ENCODE measurements at places on chromosomes 5 and 9. TPM values are rescaled to one million over a fixed set of nuclear protein-coding genes. Genes with fewer than 3 reads are reported as not detected.
A peak's percentile ranks its signal among the peaks of the same experiment; 100 is the strongest.

CTSV gene
- polyA plus RNA-seq: 43.6 TPM

- DNase-seq: no peak
Observed at GRCh38 chr5:154972476-154973080, 31.7 kb downstream of the MRPL22 start.

DNA sequence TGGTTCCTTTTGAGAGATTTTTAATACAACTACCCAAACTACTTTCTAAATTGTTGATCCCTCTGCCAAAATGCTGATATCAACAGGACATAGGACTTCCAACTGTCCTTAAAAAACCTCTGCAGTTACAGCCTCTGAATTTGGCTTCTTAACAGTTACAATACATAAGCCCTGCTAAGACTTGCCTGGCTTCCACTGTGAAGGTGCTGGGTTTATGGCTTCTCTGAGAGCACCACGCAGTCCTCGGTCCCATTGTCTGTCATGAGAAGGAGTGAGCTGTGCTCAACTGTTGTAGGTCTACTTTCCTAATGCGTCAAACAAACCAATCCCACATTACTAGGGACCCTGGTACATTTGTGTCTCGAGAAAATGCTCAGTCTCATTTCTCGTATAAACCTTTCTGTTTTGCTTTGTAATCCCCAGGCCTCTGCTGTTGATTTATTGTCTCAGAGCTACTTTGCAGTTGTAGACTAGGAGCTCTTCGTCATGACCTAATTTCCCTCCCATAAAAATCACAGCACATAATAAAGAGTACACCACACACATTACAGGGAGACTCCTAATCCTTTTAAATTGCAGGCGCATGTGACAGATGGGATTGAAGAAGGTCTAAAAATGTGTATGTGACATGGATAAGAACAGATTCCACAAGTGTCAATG lies 274.9 kb downstream of the NR3C1 start:
- no peak for DNase-seq

GRCh38 chr9:134648701-134649530 lies 7.3 kb downstream of the COL5A1 start:
- no peak for DNase-seq

IL4 gene
- not detected for polyA plus RNA-seq

C5orf24 gene
- 9.8 TPM for polyA plus RNA-seq

- no peak for DNase-seq
Observed at GRCh38 chr5:143217804-143218160, 185.7 kb downstream of the NR3C1 start.

GRCh38 chr5:72510610-72511181 lies 3.5 kb upstream of the ZNF366 start:
- DNase-seq: peak; percentile 69

- peak; percentile 79 for DNase-seq
Observed at GRCh38 chr5:61254969-61255555, 77.0 kb upstream of the ZSWIM6 start.

DNA sequence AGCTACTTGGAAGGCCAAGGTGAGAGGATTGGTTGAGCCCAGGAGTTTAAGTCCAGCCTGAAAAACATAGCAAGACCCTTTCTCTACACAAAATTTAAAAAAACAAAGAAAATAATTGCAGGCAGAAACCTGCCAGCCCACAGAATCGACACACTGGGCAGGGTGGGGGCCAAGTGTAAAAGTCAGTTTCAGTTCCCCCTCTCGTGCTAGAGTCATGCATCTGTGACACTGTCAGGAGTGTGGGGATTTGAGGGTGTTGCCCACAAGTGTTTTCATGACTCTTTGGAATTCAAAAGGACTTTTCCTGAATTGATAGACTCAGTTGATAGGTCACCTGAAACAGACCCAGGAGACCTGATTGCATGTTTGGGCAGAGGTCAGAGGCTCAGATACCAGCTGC lies 47.6 kb downstream of the PRRC2B start:
- DNase-seq: no peak

- DNase-seq: no peak
Observed at GRCh38 chr9:136835162-136835931, 6.9 kb upstream of the AJM1 start.

ZFP2 gene
- polyA plus RNA-seq: 0.11 TPM

DNA sequence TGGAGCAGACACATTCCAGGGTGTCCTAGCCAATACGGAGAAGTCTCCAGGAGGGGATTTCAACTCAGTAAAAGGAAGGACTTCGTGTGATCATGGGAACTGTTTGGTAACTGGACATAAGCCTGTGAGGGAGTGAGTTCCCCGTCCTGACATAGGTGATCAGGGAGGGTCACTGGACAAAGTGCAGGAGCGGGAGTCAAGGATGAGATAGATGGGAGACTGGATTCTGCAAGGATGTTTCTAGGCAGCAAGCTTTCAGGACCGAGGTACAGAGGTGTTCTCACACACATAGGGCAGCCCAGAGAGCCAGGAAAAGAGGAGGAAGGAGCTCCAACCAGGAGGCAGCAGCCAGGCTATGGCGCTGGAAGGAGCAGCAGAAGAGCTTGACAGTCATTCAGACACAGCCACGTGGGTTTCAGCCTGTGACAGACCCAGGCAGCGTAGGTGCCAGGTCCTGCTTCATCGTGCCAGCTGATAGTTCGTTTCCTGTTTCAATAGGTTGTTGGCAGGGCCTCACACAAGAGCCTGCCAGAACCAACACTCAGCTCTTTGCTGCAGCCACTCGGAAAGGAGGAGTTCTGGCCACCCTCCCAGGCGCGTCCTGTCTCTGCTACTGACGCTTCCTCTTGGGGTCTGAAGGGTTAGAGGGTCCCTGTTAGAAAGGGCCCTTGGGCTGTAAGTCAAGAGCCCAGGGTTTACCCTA lies 84.1 kb downstream of the AMBP start:
- DNase-seq: no peak

KCNN2 gene
- polyA plus RNA-seq: 0.06 TPM

DNA sequence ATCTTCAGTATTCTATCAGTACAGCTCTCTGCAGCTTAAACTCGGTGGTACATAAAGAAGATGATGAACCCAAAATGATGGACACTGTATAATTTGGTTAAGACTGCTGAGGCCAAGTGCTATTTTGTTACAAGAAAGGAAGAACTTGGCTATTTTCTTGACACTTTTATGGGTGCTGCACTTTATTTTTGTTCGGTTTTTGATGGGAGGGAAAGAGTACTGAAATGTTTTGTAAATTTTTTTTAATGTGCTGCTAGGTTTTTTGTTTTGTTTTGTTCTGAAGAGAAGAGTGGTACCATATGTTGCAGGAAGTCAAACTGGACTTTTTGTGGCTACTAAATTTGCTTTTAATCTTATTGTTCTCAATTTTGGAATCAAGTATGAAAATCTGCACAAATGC lies 26.7 kb downstream of the CDC37L1 start:
- DNase-seq: no peak

GRCh38 chr9:6439051-6439703 lies 26.2 kb downstream of the UHRF2 start:
- DNase-seq: no peak

GAS1 gene
- 0.72 TPM for polyA plus RNA-seq

DNA sequence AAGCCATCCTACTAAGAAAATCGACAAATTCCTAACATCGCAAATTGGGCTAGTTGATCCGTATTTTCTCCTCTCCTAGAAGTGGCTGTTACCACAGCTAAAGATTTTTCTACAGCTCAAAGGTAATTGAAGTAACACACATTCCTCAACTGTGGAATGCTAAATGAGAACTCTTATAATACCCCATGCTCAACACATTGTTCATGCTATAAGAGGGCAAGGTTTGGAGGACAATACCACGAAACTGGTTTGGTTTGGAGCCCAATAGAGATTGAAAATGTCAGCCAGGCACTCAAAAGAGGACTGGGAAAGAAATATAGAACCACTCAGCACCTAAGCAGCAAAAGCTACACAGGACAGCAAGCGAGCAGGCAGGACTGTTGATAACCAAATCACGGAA lies 10.1 kb downstream of the TXN start:
- DNase-seq: no peak

PDLIM4 gene
- 190 TPM for polyA plus RNA-seq

BARHL1 gene
- not detected for polyA plus RNA-seq

GRCh38 chr9:113519426-113520108 lies 56.0 kb downstream of the RGS3 start:
- DNase-seq: no peak

DNA sequence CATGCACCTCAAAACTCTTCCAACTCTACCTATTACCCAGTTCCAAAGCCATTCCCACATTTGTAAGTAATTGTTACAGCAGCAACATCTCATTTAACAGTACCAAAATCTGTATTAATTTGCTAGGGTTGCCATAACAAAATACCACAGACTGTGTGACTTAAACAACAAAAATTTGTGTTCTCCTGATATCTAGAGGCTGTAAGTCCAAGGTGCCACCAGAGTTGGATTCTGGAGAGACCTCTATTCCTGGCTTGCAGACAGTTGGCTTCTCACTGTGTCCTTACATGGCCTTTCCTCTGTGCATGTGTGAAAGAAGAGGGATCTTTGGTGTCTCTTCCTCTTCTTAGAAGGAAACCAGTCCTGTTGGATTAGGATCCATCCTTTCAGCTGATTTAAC lies 203.8 kb upstream of the PIK3R1 start:
- no peak for DNase-seq

GRCh38 chr9:127754099-127755060 lies 19.3 kb upstream of the TOR2A start:
- DNase-seq: no peak

GRCh38 chr9:113488490-113488889 lies 25.0 kb downstream of the RGS3 start:
- no peak for DNase-seq

IL5 gene
- not detected for polyA plus RNA-seq

DNA sequence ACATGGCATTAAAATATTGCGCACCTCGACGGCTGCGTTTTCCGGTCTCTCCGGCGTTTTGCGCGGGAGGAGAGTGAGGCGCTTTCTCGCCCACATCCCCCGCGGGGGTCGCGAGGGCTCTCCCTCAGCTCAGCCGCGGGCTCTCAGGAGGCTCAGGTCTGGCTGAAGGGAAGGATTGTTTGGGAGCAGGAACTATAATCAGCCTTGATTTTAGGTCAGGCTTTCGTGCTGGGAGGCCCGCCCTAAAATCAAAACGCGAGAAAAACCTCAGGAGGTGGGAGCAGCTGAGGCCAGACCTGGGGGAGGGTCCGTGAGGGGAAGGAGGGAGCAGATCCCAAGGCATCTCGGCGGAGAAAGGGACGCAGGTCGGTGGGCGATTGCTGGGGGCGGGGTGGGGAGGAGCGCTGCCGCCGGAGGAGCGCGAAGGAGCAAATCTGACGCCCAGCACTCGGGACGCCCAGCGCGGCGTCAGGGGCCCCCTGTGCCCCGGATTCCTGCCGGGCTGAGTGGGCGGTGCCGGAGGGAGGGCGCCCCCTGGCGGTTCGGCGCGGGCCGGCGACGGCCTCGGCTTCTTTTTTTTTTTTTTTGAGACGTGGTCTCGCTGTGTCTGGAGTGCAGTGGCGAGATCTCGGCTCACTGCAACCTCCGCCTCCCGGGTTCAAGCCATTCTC lies 18.7 kb upstream of the RNF130 start:
- DNase-seq: peak; percentile 48

DYNC2I2 gene
- polyA plus RNA-seq: 84.8 TPM

HDAC3 gene
- 65.9 TPM for polyA plus RNA-seq

FCN2 gene
- polyA plus RNA-seq: not detected

DNA sequence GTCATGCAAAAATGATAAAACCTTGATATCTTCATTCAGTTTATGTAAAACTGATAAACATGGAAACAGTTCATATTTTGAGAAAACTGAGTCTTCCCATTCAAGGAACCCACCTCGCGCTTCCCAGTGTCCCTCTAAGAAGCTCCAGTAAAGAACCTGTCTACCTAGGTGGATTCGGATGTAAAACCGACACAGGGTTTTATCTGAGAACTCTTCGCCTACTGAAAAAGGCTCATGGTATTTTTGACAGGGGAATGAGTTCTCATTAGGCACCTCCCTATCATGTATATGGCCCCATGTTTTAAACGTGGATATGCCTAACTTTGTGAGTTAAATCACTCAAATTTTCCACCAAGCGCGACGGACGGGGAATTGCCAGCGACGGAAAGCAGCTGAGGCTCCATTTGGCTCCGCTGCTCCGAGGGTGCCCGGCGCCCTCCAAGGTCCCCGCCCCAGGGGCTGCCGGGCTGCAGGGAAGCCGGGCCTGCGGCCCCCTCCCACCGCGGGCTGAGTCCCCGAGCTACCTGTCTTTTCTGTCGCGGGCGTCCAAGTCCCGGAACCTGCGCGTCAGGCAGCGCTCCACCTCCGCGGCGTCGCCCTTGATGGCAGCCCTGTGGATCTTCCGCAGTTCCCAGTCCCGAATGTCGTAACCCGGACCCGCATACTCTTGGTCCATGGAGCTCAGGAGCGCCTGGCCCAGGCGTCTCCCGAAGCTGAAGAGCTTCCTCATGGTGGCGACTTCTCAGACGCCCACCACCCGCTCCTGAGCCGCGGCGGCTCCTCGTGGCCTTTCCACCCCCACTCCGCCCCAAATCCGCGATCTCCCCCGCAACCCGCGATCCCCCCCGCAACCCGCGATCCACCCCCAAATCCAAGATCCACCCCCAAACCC lies 594 bp downstream of the ANKRD18A start:
- peak; percentile 13 for DNase-seq

RLN1 gene
- 0.18 TPM for polyA plus RNA-seq

DNA sequence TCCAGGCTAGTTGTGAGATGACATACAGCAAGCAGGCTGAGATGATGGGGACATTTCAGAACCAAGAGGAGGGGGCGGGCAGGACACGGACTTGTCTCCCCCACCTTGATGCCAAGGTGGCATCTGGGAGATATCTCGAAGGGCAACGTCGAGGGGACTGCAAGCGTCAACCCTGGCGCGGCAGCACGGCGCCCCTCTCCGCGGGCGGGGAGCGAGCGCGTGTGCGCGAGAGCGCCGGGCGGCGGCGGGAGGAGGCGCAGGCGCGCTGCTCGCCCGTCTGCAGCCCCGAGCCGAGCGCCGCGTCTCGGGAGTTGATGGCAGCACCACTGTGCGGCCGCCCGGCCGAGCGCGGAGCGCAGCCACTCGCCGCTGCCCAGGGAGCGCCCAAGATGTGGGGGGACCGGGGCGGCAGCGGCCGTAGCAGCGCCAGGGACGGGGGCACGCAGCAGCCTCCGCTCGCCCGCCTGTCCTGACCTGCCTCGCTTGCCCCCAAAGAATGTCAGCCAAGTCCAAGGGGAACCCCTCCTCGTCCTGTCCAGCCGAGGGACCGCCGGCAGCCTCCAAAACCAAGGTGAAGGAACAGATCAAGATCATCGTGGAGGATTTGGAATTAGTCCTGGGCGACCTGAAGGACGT lies at the start of gene PRR16:
Gene PRR16 (plus strand): TSS at position 310 of the 636 bp plus-strand sequence.
- DNase-seq: no peak

DNA sequence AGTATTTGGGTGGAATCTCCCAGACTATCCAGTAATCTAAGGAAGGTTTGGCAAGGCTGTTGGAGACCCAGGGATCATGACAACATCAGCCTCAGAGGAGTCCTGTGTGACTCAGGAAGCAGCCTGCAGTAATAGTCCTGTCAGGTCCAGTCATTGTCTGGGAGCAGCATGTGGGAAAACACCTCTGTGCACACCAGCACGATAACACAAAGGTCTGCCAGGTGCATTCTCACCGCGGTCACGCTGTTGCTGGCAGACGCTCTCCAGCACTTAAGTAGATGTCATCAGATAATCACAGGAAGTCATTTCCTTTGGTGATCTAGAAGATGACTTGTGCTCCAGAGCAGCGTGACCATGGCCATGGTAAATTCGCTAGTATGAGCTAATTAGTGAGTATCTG lies 99.2 kb upstream of the IQGAP2 start:
- peak; percentile 91 for DNase-seq
